ENCODE measurements at places on chromosomes 13 and 19.

GRCh38 chr13:50132904-50133357, 117.7 kb downstream of the KCNRG start:
- DNase-seq: no peak

DNA sequence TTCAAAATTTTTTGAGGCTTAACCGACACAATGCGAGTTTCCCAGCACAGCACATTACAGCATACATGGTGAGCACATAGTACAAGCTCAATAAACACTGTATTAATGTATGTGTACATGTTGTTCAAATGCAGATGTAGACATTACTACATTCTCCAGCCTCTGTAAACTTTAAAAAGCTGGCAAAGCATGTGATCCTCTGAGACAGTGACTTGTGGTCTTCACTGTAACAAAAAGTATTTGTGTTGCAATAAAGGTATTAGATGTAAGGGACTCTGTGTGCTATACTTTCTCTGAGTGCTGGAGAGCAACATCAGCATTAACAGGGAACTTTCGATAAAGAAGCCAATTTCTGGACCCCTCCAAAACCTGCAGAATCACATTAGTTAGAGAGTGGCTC, 46.4 kb upstream of the ZNF254 start:
- DNase-seq: no peak

- peak; percentile 61 for DNase-seq
Observed at GRCh38 chr19:55691561-55692481, 16.8 kb downstream of the EPN1 start.

DNA sequence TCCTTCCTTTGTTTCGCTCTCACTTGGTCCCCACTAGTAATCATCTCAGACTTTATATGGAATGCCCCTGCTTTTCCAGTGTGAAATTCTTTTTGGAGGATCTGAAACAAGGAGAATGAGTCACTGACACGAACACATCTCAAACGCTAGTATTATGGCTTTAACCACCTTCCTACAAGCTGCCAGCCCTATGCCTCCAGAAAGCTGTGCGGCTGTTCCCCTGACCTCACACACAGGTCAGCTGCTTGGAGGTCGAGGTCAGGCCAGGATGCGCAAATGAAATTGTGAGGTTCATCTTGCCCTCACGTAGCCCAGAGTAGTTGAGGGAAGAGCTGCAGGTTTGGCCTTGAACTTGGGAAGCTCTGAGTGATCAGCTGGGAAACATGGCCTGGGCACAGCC, 449.8 kb downstream of the FGF9 start:
- no peak for DNase-seq

DNA sequence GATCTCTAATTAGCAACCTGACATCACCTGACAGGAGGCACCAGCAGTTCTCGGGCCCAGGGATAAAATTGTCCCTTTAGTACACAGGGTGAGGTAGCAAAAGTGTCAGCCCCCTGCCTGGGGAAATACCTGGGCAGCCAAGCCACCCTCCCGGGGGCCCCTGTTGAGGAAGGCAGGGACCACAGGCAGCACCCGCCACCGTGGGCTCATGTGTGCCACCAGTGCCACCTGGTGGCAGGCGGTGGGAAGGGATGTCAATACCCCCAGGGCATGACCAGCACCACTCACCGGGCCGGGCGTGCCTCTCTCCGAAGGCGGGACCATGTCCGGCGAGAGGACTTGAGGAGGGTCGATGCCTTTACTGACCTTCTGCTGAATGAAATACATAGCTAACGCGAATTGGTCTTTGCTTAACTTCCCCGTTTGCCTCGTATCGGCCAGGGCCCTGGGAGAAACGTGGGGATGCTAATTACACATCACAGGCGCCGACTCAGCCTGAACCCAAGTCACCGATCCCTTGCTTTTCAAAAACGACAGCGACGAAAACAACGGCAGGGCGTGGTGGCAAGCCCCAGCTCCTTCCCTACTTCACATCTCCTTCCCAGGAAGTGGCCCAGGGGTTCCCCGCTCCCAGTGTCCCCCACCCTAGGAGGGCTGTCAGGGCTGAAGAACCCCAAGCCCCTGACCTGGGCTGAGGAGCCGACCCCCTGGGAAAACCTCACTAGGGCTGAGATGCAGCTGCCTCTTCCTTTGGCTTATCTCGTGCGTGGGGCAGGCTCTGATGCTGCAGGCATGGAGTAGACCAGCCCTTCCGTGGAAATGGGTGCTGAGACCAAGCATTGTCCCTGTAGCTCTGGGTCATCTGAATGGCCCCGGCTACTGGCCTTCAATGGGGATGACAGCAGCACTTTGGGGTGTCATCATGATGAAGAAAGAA, 53.8 kb downstream of the EPS15L1 start:
- DNase-seq: peak; percentile 87

GRCh38 chr13:108860418-108860817, 231.0 kb downstream of the MYO16 start:
- no peak for DNase-seq

DNA sequence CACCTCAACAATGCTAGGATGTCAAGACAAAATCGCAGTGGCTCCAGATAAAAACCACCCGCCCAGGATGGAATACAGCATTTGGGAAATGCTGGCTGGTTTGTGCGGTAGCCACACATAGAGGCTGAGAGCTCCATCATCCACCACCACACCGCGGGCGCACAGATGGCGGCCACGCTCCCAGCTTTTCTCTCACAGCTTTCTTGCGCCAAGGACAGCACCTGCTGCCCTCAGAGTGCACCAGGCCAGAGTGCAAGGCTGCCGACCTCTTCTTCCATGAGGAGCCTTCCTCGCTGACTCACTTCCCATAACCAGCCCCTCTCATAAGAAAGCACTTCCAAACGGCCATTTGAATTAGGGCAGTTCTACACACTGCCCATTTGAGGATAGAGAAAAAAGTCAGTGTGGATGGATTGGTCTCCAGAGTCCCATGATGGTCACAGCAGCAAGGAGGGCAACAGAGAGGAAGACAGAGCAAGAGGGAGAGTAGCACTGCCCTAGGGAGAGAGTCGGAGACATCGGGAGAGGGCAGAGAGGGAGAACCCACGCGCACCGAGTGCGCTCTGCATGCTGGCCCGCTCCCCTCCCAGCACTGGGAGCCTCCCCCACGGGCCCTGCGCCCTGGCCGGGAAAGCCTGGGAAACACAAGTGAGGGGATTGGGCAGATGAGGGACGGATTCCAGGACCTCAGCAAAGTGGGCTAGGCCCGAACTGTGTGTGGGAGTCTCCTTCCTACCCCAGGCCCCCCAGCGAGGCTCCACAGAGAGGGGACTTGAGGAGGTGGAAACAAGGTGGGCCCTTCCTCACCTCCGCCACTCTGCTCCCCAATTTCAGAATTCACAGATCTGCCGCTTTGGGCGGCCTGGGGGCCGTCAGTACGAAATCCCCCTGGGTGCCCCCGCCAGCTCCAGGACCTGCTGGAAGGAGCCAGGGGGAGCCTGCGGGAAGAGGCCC, 156.9 kb downstream of the USP12 start:
- DNase-seq: peak; percentile 58

- DNase-seq: no peak
Observed at GRCh38 chr13:87677043-87677495, 5.9 kb downstream of the SLITRK5 start.

Measured in upper lobe of left lung (tissue), 6 donors.